ENCODE measurements at places on chromosomes 3 and 15.

GRCh38 chr3:142595141-142595540 lies 1.1 kb upstream of the PLS1 start:
- DNase-seq: no peak

GRCh38 chr3:30655187-30655812 lies 48.9 kb downstream of the TGFBR2 start:
- no peak for DNase-seq

DNA sequence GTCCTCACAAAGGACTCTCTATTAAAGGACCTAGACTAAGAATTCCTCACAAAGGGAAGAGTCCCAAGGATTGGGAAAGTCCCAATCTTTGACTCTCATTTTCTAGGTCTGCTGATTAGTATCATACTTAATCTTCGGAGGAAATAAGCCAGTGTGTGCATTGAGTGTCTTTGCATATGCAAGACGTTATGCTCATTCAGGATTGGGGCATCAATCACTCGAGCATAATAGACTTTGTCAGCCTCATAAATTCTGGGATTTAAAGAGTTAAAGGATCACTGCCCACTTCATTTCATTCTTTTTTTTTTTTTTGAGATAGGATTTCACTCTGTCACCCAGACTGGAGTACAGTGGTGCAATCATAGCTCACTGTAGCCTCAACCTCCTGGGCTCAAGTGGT lies 154.3 kb downstream of the RBPMS2 start:
- no peak for DNase-seq

- DNase-seq: peak; percentile 66
Observed at GRCh38 chr15:65638681-65639089, 16.9 kb downstream of the SLC24A1 start.

DNA sequence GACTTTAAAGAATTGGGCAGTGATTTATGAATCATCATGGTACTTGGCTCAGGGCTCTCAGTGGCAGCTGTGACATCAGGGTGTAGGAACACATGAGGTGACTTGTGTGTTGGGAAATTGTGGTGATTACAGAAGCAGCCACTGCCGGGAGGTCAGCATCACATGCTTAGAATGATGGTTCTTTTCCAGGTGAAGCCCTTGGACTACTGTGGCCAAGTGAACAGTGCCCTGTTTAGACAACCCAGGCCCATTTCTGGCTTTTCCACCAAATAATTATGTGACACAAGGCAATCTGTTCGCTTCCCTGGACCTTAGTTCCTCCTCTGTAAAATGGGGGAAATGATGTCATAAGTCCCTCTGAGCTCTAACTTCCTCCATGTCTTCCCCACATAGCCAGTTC lies 139.7 kb upstream of the ROPN1 start:
- no peak for DNase-seq

GRCh38 chr3:16300307-16300706 lies 35.3 kb downstream of the OXNAD1 start:
- DNase-seq: no peak

GRCh38 chr15:47820057-47820746 lies 102.9 kb downstream of the SEMA6D start:
- DNase-seq: peak; percentile 63

DNA sequence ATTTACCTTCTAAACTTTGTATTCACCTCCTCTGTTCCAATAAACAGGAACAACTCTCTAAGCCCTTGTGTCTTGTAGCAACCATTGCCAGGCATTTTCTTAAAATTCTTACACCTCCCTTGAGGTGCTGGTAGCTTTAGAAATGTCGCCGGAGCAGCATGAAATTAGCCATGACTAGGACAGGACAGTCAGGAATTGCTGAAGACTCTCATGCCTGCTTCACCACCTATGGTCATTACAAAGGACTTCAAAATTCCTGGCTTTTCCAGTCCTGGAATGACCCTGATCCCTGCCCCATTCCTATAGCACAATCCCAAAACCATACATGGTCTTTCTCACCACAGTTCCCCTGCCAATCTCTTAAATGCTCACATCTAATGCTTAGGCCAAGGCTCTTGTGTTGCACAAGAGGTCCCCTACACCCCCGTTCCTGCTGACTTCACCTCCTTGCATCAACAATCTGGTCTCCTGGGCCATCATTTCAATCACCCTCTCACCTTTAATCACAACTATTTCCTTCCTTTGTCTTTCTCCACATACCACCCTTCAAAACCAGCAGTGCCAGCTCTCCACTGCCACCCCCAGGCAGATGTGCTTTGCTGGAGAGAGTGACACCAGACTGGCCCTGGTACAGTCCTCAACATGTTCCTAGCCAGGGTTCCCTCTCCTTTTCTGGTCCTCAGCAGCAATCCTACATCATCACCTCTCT lies 113.2 kb upstream of the TJP1 start:
- DNase-seq: no peak

GRCh38 chr3:147173257-147173656 lies 233.1 kb downstream of the ZIC4 start:
- no peak for DNase-seq

GRCh38 chr3:56800130-56800831 lies 1.5 kb downstream of the ARHGEF3 start:
- no peak for DNase-seq

GRCh38 chr15:67024314-67024997 lies 40.9 kb upstream of the SMAD3 start:
- peak; percentile 96 for DNase-seq

DNA sequence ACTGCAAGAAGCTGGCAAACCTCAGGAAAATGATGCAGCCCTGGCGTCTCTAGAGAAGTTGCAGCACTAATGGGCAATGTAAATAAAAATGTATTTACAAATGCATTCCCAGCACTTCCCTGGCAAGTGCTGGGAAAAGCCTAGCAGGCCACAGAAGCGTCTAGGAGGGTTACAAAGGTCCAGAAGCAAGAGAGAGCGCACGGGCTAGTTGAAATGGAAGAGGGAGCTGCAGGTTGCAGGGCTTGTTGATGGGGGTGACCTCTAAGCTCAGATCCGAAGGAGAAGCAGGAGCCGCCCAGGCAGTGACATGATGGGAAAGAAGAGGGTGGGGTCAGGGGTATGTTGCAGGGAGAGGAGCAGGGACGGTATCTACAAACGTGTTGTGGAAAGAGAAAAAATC lies 2.7 kb upstream of the KNL1 start:
- DNase-seq: no peak

DNA sequence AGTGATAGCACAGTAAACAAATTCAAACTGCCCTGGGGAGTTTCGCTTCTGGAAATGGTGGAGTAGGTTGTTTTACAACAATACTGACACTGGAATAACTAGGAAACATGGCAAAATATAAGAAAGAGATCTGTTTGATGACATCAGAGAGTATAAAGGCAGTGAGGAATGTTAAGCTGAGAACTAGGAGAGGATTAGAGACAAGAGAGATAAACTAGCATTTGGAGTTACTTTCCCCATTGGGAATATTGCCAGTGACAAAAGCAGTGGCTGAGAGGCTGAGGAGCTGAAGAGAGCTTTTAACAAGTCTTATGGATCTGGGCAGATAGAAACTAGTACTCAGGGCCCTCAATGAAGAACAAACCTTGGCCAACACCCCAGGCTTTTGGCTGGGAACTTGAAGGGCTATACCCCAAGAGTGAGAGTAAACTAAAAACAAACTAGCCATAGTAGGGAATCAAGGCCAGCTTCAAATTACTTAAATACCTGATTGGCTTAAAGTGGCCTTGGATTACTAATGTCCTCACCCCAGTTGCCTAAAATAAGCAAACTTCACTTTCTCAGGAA lies 280.4 kb downstream of the KLF13 start:
- DNase-seq: no peak

DNA sequence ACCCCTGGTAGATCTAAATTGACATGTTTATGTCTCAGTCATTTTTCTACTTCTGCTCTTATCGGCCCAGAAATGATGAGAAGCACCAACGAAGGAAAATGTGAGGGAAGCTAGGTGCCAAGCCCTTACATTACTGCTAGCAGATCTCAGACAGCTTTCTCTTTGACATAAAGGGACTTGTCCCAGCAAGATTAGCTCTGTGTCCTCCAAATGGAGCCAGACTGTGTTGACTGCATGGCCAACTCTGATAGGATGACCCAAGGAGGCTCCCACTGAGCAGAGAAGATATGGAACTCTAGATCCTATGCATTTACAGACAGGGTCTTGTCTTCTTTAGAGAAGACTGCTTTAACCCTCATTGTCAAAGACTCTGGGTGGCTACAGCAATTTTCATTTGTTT lies 2.8 kb upstream of the MCTP2 start:
- DNase-seq: no peak

DNA sequence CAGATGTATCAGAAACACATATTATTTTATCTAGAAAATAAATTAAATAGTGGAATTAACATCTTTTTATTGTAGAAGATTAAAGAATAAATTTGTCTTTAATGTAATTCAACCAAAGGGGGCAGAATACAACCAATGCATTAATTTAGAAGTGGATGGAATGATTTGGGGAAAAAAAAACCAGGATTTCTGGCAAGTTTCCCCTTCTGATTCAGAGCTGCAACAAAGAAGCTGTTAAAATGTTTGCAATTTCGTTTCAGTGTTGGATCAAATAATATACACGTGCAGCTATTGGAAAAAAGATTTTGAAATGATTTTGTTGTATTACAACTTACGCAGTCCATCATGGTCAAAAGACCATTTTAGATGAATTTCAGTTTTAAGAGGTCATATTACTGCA lies 71.6 kb upstream of the ZNF280D start:
- DNase-seq: no peak

DNA sequence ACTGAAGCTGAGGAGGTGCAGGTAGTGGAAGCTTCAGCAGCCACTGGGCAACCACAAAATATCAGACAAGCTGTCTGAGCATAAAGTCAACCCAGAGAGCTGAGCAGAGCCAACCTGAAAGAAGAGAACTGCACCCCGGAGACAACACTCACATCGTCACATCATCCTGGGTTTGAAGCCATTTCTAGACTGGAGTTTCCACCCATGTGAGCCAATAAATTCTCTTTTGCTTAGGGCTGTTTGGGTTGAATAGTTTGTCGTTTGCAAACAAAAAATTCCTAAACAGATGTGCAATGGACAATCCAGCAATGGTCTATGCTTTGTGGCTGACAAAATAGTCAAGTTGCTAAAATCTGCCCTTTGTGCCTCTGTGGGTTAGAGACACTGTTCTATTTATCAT lies 15.3 kb upstream of the RAD18 start:
- no peak for DNase-seq

DNA sequence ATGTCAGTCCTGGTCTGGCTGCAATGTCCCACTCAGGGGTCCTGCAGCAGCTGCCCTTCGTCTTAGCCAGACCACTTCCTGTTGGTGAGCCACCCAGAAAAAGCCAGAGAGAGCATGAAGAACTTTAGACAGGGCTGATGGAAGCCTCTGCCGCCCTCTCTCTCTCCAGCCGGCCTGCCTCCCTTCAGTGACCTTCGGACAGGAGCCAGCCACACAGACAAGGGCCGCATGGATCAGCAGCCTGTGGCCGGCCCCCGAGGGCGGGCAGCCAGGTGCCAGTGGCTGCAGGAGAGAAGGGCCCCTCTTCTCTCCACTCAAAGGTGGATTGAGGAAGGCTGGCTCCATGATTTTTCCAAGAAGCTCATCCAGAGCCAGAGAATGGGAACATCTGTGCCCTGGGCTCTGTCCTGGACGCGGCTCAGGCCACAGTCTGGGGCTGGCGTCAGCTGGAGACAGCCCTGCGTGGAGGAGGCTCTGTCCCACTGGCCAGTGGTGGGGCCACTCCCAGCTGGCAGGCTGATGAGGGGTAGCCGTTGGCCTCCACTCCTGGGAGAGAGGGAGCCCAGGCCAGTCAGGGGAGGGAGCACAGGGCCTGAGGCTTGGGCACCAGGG lies 42.9 kb downstream of the ISG20 start:
- DNase-seq: no peak

DNA sequence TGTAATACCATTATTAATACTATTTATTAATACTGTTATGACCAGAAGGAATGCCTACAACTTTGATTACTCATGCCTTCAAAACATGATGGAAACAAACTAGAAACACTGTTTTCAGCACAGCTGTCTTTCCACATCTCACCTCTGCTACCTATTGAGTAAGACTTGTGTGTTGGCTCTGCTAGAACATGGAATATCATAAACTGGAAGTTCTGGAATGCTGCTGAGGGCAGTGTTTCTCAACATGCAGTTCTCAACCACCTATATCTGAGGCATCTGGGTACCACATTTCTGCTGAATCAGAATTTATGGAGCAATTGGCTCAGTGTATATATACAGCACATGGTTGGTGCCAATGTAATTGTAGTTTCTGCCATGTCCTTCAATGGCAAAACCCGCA lies 392.1 kb downstream of the TUSC7 start:
- DNase-seq: no peak

DNA sequence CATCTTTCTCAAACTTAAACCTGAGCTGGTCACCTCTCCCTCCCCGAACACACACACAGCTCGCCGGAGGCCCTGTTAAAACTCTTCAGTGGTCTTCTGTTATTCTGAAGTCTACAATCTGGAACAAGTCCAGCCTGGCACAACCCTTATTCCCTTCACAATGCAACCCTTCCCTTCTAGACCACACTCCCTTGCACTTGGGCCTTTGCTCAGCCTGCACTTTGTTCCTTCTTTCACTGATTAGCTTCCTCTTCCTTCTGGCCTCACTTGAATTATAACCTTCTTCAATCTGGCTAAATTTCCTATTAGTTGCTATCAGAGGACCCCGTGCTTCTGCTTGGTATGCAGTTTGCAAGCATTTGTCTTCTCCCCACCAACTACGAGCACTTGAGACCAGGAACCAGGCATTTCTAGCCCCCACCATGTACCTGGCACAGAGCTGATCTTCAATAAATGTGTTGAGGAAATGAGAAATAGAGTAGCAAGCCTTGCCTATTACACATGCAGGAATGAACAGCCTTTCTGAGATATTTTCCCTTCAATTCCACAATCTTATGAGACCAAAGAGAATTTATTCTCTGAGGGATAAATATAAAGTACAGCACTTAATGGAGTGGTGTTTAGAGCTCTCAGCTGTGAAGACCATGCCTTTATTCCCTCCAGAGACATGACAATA lies 663.1 kb upstream of the ADAMTS9 start:
- DNase-seq: no peak

DNA sequence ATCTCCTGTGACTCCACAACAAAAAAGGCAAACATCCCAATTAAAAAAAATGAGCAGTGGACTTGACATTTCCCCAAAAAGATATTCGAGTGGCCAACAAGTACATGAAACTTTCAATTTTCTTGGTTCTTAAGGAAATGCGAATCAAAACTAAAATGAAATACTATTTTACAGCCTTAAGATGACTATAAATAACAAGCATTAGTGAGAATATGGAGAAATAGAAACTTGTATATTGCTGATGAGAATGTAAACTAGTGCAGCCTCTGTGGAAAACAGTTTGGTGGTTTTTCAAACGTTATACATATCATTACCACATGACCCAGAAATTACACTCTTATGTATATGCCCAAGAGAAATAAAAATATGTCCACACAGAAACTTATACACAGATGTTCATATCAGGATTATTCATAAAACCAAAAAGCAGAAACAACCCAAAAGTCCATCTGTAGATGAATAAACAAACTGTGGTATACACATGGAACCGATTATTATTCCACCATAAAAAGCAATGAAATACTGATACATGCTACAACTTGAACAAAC lies 153.2 kb upstream of the GPR149 start:
- DNase-seq: no peak

GRCh38 chr15:99014803-99015697 lies 7.5 kb upstream of the PGPEP1L start:
- DNase-seq: peak; percentile 79

- DNase-seq: no peak
Observed at GRCh38 chr3:74001436-74001835, 376.7 kb upstream of the PDZRN3 start.

GRCh38 chr3:9041626-9042025 lies 78.4 kb upstream of the RAD18 start:
- no peak for DNase-seq

All from NCI-H226 (cell line).